ENCODE measurements at places on chromosomes 7 and 10. TPM values are rescaled to one million over a fixed set of nuclear protein-coding genes. Genes with fewer than 3 reads are reported as not detected.

The GPC2 gene
- 3.5 TPM for total RNA-seq

The FFAR4 gene
- not detected for total RNA-seq

The GHRHR gene
- total RNA-seq: not detected

The ANKRD30A gene
- not detected for total RNA-seq

The COL17A1 gene
- not detected for total RNA-seq

The DMBT1 gene
- 0.05 TPM for total RNA-seq

The LBX1 gene
- not detected for total RNA-seq

The OR2F2 gene
- total RNA-seq: not detected

The UPF2 gene
- total RNA-seq: 31.0 TPM

The CDC14C gene
- not detected for total RNA-seq

The ASB10 gene
- not detected for total RNA-seq

The GRID1 gene
- not detected for total RNA-seq

The EZH2 gene
- 137 TPM for total RNA-seq

- DNase-seq: peak; percentile 3
Measured at GRCh38 chr10:43226851-43227845, 39.7 kb downstream of the RASGEF1A start.

DNA sequence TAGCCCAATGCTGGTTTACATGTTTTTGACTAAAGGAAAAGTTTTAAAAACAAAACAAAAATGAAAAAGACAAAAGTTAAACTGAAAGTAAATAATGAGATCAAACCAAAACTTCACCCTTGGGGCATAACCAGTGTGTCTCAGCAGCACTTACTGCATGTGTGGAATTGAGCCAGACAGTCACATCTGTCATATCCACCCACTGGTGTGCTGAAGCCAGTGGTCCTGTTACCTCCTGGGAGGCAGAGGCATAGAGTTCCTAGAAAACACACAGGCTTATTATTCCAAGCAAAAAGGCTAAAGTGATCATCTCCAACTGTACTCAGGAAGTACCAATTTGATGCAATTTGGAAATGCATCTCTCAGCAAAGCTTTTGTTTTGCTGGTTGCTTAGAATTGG, 40.4 kb downstream of the ASAH2 start:
- no peak for DNase-seq

DNA sequence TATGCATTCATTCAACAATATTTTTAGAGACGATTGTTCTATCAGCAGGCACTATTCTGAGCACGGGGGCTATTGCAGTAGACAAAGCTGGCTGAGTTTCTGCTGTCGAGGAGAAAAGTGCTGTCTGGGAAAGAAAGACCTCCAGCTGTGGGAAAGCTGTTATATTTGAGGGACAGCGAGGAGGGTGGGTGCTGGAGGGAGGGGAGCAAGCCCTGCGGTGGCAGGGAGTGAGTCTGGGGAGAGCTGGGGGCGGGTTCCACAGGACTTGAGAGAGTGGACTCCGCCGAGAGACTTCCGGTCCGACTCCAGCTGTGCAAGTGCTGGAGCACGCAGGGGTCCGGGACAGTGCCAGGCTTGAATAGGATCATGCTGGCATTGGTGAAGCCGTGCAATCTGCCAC, 602.1 kb upstream of the FOXK1 start:
- DNase-seq: no peak

- no peak for DNase-seq
Measured at GRCh38 chr7:112113913-112114575, 92.2 kb downstream of the DOCK4 start.

- DNase-seq: no peak
Measured at GRCh38 chr10:107618504-107618994, 454.0 kb upstream of the SORCS1 start.

GRCh38 chr10:98560565-98560964, 113.8 kb upstream of the HPS1 start:
- no peak for DNase-seq

DNA sequence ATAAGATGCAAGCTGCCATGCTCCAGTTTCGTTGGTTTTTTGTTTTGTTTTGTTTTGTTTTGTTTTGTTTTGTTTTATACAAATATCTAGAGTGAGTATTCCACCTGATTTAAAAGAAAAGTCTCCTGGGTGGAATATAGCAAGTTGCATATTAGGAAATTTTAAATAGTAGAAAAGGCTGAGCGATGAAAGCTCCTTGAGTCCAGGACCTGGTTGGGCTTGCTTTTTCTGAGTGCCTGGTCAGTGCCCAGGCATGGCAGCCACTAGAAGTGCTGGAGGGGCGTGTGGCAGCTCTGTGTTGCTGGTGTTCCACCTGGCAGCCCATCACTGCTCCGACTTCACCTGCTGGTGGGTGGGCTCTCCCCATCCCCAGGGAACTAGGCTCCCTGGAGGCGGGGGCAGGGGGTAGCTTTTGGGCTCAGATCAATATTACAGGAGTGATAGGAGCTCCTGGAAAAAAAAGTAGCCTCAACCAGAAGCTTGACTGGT, 8.0 kb downstream of the COL17A1 start:
- DNase-seq: no peak

GRCh38 chr7:126398285-126398684, 854.5 kb downstream of the GRM8 start:
- DNase-seq: no peak

DNA sequence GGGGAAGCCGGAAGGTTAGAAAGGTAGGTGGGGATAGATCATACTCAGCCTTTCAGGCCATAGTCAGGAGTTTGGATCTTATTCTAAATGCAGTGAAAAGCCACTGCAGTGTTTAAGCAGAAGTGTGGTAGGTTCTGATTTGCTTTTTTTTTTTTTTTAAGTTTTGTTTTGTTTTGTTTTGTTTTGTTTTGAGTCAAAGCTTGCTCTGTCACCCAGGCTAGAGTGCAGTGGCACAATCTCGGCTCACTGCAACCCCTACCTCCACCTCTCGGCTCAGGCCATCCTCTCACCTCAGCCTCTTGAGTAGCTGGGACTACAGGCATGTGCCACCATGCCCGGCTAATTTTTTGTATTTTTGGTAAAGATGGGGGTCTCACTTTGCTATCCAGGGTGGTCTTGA, 23.5 kb downstream of the RHOBTB1 start:
- DNase-seq: no peak

DNA sequence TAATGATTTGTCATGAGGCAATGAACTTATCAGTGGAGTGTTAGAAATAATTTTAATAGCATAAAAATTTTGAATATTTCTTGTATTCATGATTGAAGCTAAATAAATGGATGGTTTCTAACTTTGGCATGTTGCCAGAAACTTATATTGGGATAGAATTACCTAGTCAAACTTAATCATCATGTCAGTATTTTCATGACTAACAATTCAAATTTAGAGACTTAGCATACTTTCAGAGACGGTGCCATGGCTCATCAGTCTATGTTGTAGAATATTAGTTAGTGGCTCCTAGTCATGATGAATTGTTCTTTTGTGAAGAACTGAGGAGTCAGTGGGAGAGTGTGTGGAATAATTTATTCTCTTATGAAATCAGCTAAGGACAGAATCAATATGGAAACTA, 599.6 kb upstream of the POT1 start:
- no peak for DNase-seq

DNA sequence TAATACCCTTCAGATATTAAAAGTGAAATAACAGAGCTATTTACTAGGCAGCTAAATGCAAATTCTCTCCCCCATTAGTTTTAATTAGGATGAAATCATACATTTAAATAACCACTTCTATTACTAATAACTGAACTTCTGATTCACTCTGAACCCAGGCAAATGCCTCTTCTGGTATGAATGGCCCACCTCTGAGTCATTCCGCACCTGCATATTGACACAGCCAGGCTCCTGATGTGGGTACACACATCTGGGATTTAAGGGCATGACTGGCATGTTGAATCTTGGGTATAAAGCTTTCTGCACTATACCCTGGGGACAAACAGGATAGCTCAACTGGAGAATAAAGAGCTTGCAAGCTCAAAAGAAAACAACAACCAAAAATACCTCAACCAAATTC, 140.9 kb downstream of the AUTS2 start:
- no peak for DNase-seq

DNA sequence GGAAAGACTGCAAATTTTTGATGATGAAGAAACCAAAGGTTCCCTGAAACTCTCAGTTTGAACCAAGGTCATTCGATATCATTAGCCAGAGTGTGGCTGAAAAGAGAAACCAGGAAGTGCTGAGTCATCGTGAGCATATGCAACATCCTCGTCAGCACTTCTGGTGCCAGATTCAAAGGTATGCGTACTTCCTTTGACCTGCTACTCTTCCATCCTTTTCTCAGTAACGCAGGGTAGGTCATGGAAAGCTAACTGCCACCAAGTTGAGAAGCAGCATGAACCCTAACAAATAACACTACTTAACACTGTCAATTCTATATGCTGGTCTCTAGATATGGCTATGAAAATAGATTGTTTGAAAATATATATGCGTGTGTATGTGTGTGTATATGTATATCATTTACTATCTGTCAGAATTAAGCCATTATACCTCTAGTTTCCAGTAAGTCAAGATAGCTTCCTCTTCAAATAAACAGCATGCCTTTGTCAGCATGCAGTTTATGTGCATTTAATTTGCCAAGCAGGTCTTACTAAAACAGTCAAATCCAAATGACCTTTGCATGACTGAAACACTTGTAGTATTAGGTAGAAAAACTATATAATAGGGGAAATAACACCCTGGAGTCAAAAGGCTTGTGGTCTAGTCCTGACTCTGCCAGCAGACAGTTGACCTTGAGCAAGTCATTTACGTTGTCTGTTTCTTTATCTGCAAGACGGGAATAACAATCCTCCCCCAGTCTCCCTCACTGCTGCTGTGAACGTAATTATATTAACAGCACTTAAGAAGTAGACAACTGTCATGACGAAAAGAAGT, 26.4 kb downstream of the CDK6 start:
- peak; percentile 33 for DNase-seq

- no peak for DNase-seq
Measured at GRCh38 chr7:69845721-69846495, 247.6 kb downstream of the AUTS2 start.

DNA sequence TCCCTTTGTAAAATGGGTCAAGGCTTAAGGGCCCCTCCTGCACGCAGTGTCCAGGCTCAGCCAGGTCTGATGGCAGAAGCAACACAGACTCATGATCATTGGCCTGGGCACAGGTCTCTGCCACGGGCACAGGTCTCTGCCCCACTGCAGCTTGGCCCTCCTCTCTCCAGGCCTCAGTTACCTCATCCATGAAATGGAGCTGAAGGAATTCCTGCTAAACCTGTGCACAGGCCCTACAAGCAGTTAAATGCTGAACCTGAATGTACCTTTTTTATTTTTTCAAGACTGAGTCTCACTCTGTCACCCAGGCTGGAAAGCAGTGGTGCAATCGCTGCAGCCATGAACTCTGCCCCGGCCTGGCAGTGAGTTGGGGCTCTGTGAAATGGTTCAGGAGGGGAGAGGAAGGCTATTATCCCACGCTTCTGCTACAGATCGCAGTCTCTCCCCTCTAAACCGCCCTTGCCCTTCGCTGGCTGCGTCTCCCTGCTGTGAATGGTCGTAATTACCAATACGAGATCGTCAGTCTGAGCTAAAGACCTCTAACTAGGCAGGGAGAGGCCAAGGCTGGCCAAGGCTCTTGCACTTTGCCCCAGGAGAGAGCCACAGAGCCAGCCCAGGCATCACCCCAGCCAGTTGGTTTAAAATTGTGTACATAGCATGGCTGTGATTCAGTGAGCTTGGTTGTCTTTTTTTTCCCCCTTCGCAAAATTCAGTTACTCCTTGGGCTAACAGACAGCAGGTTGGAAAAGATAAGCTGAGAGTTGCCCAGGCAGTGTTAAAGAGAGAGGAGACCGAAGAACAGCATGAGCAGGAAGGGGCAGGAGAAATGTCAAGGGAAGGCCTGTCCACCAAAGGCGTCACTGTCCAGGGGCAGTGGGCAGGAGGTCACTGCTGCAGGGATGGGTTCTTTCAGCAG, 93.0 kb upstream of the KCTD7 start:
- DNase-seq: no peak

- no peak for DNase-seq
Measured at GRCh38 chr10:132102071-132102716, 36.4 kb downstream of the JAKMIP3 start.

DNA sequence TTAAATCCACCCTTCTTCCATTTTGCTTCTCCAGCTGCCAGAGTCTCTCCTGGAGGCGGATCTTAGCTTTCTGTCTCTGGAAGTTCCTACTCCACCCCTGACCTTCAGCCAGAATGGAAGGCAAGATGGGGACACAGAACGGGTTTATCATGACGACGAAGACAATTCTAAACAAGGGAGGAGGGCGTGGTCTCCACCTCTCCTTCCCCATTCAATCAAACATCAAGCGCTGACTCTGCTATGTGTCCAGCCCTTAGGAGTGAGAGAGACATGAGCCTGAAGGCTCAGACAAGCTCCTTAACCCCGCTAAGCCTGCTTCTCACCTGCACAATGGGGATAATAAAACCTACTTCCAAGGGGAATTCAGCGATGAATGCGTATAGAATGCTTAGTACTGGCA, 3.1 kb downstream of the CYP17A1 start:
- no peak for DNase-seq

DNA sequence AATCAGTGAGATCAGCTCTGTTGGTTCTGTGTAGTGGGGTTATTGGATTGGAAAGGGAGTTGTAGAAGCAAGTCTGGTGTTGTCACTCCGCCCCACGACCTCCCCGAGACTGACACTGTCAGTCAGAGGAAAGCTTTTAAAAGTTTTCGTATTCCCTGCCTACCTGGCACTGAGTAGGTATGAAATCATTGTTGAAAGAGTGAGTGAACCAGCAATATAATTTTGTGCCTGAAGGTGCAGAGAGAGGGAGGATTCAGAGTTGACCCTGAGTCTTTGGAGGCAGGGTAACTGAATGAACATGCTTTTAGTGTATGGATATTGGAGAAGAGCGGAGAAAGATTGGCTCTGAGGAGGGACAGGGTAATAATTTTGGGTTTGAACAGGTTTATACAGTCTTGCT, 27.3 kb downstream of the CCNY start:
- DNase-seq: no peak

DNA sequence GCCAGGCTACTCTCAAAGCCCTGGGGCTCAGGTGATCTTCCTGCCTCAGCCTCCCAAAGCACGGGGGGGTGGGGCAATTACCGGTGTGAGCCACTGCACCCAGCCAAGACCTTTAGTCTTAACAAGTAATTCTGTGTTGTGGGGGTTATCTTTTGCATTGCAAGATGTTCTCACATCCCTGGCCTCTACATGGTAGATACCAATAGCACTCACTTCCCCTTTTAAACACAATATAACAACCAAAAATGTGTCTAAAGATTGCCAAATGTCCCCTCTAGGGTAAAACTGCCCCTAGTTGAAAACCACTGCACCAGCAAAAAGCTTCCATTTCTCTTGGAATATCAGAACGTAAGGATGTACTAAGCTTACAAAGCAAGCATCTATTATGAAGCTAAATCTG, 225.0 kb downstream of the CTNNA3 start:
- no peak for DNase-seq

GRCh38 chr10:91555455-91555854, 77.4 kb downstream of the PPP1R3C start:
- no peak for DNase-seq

GRCh38 chr10:75941223-75941801, 509.9 kb downstream of the LRMDA start:
- DNase-seq: no peak

GRCh38 chr7:108002726-108003598, at the start of gene LAMB1:
LAMB1 (minus strand) TSS chr7:108003161; CDS start chr7:108002885, 276 bp downstream.
- DNase-seq: no peak

All from activated T-cell treated with anti-CD3 and anti-CD28 coated beads, Interleukin-2, amount 50 U/mL, for 4 hours (primary cell).